ENCODE measurements at places on chromosomes 5 and 9.

- DNase-seq = no peak
Observed at GRCh38 chr5:74940782-74941353, 74.7 kb upstream of the FAM169A start.

- no peak for DNase-seq
Observed at GRCh38 chr5:167561796-167562195, 729.6 kb upstream of the WWC1 start.

- no peak for DNase-seq
Observed at GRCh38 chr9:75039009-75039408, 10.9 kb upstream of the CARNMT1 start.

DNA sequence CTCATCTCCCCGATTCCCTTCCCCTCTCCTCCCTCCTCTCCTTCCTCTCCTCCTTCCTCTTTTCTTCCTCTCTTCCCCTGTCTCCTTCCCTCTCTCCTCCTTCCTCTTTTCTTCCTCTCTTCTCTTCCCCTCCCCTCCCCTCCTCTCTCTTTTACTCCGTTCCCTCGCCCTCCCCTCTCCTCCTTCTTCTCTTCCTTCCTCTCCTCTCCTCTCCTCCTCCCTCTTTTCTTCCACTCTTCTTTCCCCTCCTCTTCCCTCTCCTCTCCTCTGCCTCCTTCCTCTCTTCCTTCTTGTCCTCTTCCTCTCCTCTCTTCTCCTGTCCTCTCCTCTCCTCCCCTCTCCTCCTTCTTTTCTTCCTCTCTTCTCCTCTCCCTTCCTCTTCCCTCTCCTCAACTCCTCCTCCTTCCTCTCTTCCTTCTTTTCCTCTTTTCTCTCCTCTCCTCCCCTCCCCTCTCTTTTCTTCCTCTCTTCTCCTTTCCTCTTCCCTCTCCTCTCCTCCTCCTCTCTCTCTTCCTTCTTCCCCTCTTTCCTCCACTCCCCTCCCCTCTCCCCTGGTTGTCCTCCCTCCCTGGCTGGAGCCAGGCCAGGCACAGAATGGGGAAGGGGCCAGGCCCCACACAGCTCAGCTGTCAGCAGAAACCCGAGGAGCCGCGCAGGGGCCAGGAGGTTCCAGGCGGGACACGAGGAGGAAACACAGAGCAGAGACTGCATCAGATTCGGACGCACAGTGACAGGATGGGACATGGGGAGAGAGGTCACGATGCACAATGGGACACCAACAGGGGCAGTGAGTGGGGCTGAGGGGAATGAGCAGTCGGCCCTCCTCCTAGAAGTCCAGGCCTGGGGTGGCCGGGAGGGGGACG lies 48.0 kb downstream of the CAMK2A start:
- no peak for DNase-seq

GRCh38 chr9:90684736-90685135 lies 42.1 kb upstream of the DIRAS2 start:
- DNase-seq = no peak

DNA sequence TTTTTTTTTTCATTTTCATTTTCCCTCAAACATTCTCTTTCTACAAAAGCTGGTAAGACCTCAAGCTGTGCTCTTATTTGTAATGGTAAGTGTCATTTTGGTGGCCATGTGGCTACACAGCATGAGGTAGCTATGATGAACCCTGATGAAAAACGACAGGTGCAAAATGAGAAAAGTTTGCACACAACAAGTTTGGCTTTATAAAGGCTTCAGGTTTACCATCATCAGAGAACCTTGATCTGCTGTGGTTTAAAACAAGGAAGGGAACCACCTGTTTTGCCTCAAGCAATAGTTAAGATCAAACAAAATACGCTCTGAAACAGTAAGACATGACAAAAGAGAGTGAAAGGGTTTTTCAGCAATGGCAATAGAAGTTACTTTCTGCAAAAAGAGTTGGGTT lies 1124.6 kb upstream of the ACO1 start:
- DNase-seq = no peak

DNA sequence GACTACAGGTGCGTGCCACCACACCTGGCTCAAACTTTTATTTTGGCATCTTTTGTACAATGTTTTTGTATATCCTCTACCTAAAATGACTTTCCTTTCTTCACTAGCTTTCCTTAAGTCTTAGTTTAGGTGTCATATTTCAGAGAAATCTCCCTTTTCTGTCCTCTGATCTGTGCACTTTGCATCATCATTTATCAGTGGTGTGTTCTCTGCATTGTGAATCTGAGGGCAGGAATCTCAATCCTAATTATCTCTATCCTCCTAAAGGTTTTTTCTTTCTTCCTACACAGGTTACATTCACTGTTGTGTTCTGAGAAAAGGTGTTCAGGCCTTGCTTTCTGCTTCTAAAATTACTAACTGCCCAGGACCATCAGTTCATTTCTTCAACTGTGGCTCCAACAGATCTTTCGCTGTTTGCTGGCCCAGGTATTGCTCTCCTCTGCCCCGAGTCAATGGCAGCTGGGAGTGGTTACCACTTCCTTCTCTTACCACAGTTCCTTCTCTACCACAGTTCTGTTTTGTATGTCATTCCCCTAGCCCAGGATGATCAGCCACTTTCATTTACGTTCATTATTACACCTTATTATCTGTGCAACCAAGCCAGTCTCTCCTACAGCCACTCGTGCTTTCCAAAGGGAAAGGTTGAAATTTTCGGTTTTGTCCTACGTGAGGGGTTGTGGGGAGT lies 14.0 kb downstream of the TGFBR1 start:
- DNase-seq = no peak

DNA sequence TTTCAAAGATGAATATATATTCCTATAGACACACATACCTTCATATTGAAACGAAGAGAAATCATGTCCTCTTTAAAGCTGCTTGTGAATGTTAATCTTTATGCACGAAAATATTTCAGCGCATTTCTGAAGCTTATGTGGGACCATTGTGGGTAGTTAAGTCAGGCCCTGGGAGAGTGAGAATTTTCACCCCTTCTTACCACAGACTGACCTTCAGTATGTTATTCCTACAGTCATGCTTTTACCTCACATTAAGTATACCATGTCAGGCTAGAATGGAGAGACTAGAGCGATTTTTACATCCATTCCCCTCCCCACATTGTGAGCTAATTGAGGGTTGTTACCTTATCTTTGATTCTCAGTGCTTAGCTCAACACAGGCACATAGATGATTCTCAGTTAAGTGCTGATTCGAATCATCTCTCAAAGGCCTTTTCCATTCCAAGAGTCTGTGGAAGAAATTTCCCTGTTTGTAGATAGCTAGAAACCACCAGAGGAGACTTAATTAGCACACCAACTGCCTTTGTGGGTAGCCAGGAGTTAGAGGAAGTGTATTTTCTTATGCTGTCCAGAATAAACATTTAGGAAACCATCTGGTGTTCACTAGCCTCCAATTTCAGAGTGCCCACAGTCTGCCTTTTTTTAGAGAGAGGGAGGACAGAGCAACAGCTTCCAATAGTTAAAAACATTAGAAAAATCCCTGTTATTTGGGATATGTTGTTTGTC lies 110.5 kb downstream of the MEGF10 start:
- no peak for DNase-seq

DNA sequence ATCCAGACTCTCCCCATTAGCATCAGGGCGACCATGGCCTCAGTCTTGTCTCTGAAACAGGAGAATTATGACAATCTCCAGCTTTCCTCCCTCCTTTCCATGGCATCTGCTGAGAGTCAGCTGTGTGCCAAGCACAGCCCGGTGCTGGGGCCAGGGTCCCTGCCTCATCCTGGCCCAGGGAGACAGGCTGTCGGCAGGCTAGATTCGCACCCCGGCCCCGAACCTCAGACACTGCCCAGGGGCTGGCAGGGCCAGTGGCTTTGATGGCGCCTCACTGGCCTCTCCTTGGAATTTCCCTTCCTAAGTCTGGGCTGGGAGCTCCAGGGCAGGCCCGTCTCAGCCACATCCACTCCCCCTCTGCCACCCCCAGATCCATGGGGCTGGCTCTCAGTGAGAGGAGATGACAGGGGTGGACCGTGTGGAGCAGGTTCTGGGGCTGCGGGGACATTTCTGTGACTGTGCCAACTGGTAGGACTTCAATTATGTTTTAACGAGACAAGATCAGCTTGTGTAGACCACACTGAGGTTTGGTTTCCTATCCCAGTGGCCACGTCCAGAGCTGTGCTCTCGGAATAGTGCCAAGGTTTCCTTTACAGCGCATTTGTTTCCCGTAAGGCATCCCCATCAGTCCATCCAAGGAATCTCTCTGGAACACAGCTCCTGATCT lies 15.5 kb downstream of the FAM163B start:
- no peak for DNase-seq

- no peak for DNase-seq
Observed at GRCh38 chr9:100999906-101000544, 28.5 kb upstream of the PLPPR1 start.

DNA sequence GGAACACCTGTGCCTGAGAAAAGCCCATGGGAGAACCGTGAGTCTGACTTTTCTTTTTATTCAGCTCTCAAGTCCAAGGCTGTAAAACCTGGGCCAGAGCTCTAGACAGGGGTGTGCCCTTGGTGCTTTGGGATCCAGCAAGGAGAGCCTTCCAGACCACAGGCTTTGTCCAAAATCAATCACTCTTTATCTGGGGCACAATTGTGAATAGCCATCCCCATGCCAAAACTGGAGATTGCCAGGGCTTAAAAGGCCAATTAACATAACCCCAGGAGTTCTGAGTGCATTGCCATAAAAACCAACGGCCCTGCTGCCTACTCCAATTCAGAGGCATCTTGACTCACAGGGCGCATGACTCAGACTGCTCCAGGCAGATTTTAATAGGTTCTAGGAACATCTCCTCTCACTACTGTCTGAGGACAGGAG lies 391.8 kb downstream of the ARHGEF28 start:
- DNase-seq = no peak

DNA sequence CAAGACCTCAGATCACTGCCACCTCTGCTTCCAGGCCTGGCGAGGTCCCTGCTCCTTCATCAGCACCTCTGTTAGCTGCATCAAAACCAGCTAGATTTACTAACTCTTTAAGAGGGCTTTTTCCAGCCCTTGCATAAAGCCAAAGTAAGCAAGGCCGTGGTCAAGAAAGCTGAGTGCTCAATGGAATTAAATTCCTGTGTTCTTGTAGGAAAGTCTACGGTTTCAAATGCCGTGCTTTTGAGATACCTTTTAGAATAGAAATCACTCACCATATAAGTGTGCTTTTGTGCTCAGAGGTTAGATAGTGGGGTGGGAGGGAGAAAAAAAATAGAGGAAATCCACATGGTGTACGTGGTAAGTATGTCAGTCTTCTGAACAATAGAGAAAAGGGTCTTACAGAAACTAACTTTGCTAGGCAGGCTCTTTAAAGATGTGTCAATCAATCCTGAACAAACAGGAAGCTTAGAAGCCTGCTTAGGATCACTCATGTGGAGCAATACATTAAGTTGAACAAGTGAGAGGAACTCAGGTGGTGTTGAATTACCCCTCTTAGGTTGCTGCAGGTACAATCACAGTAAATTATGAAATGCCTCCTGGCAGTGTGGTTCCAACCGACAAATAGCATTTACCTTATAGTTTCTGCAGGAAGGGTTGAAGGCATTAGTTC lies 79.7 kb downstream of the SEMA6A start:
- DNase-seq = no peak

- DNase-seq = no peak
Observed at GRCh38 chr9:89850631-89851325, 246.0 kb downstream of the GADD45G start.

DNA sequence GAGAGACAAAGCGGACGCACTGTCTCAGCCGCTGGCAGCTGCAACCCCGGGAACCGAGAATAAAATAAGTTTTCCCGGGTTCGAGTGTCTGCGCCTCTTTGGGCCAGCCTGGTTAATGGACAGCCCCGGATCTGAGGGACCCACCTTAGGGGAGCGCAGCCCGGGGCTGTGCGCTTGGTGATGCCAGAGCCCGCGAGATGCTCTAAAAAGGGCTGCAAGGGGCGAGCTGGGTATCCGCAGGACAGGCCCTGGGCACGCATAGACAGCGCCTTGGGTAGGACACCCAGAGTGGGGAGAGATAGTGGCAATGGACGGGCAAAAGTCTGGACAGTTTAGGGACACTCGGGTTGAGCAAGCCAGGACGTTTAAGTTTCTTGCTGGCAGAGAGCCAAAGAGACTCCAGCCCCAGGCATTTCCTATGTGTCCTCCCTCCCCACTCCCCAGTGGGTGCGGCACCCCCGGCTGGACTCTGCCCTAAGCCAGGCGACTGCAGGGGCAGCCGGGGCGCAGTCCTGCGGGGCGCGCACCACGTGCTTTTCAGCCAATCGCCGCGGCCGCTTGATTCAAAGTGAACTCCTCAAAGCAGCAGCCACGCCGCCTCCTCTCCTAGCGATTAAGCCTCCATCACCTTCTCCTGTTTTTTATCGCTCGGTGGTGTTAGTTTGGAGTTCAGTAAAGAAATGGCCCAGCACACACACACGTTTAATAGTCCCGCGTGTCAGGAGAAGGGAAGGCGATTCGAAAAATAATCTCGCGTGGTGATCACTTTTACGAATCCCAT lies 616 bp upstream of the ENC1 start:
- DNase-seq = peak; percentile 71

DNA sequence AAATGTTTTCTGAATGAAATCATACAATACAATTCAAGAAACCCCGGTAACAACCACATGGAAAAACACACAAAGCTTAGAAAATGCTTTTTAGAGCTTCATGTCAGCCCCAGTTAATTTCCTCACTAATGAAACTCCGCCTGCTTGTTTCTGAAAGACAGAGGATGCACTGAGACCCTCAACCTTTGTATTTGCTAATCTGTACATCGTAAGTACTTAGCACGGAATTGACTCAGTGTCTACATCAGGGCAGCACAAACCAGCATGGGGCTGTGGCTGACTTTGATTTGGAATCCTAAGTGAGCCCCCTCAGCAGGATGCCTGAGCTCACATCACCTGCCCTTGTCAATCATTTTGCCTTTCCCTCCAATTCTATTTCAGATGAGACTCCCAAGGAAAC lies 499.1 kb upstream of the MPDZ start:
- no peak for DNase-seq

GRCh38 chr5:172971482-172971881 lies 12.1 kb upstream of the ATP6V0E1 start:
- no peak for DNase-seq

- no peak for DNase-seq
Observed at GRCh38 chr9:84285381-84285780, 55.2 kb downstream of the SLC28A3 start.

- DNase-seq = no peak
Observed at GRCh38 chr9:116090030-116090770, 63.4 kb upstream of the PAPPA start.

- DNase-seq = no peak
Observed at GRCh38 chr5:5542654-5543053, 120.2 kb downstream of the ICE1 start.

DNA sequence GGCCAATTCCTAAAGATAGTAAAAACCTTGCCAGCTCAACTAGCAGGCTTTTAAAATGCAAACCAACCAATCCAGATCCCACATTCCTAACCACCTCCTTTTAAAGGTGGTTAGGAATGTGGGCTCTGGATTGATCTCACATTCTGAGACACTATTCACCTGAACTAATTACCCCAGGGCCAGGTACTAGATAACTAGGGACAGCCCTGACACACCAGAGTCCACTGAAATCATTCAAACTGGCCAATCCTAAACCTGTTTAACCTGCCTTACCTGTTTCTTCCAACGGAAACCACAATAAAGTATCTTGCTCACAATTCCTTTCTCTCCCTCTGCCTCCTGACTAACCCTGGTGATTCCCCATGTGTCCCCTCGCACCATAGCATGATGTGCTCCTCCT lies 168.3 kb upstream of the DMAC1 start:
- no peak for DNase-seq

- peak; percentile 98 for DNase-seq
Observed at GRCh38 chr9:37027582-37028419, 6.3 kb downstream of the PAX5 start.
